ENCODE measurements at places on chromosomes 7 and 10. TPM values are rescaled to one million over a fixed set of nuclear protein-coding genes. Genes with fewer than 3 reads are reported as not detected.

DNA sequence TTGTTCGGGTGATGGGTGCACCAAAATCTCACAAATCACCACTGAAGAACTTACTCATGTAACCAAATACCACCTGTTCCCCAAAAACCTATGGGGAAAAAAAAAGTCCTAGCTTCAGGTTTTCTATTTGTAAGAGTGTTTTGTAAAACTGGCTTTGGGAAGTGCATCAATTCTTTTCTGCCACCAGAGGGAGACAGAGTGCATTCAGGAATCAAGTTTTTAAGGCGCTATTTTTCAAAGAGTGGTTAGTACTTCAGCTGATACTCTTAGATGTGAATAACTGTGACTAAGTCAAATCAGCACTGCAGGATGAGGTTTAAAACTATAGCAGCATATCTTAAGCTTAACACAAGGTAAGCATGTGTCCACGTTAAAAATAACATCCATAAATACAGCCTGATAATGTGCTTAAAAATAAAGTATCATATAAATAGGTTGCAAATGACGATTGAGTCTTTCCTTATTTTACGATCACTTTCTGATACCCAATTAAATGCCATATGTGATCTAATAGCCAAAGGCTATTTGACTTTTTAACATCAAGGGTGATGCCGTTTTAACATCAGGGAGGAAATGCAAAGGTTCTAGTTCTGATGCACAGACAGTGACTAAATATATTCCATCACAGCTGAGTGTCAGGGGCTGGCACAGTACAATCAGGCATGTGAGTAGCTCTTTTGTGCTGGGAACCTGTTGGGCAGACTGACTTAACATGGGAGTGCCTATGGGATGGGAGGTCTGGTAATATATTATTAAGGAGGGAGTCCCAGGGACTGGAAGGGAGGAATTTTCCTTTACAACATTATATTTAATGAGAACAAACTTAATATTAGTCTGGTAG, 10.6 kb upstream of the LYZL2 start:
- H3K27me3 ChIP-seq = peaks cover 8% of the 10 kb centered on the region
- no peaks in the 10 kb centered on the region for H3K36me3 ChIP-seq
- H3K27ac ChIP-seq = no peak overlapping the region

GRCh38 chr10:21293518-21294356, 231.7 kb downstream of the SKIDA1 start:
- no peak overlapping the region for H3K27ac ChIP-seq
- H3K4me3 ChIP-seq = no peak overlapping the region
- DNase-seq = no peak

- no peaks in the 10 kb centered on the region for H3K36me3 ChIP-seq
- no peak overlapping the region for H3K4me3 ChIP-seq
- no peak overlapping the region for H3K27ac ChIP-seq
- H3K27me3 ChIP-seq = no peaks in the 10 kb centered on the region
Measured at GRCh38 chr10:129344731-129345355, 122.2 kb upstream of the MGMT start.

DNA sequence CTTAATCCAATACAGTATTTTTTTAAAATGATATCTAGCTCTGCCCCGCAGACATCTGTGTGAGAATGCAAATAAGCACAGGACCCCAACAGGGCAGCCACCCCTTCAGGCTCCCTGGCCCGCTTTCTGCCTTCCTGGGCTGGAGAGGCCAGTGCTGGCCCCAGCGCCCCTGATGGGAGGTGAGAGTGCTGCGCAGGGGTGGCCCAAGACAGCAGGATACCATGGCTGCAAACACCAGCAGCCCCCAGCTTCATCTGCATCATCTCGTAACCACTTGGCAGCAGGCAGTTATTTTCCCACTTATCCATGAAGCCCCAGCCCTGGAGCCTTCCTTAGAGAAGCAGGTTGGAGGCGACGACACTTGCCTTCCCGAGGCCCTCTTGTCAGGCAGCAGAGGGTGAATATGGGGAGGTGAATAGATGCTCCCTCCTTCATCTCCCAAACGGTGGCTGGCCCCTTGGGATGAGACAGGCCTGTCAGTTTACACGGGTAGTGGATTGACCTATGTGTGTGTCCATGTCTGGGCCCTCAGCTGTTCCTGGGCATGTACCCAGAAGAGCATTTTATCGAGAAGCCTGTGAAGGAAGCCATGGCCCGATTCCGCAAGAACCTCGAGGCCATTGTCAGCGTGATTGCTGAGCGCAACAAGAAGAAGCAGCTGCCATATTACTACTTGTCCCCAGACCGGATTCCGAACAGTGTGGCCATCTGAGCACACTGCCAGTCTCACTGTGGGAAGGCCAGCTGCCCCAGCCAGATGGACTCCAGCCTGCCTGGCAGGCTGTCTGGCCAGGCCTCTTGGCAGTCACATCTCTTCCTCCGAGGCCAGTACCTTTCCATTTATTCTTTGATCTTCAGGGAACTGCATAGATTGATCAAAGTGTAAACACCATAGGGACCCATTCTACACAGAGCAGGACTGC, 71.2 kb downstream of the ALOX5 start:
- DNase-seq = no peak
- no peak overlapping the region for H3K27ac ChIP-seq
- no peaks in the 10 kb centered on the region for H3K4me1 ChIP-seq
- H3K27me3 ChIP-seq = no peaks in the 10 kb centered on the region

GRCh38 chr10:57955076-57955475, 312.6 kb downstream of the IPMK start:
- H3K4me1 ChIP-seq = no peaks in the 10 kb centered on the region
- H3K27ac ChIP-seq = no peak overlapping the region
- H3K27me3 ChIP-seq = no peaks in the 10 kb centered on the region
- H3K4me3 ChIP-seq = no peak overlapping the region
- DNase-seq = no peak

- no peaks in the 10 kb centered on the region for H3K36me3 ChIP-seq
- no peak overlapping the region for H3K27ac ChIP-seq
- no peak overlapping the region for H3K4me3 ChIP-seq
- no peaks in the 10 kb centered on the region for H3K27me3 ChIP-seq
- H3K4me1 ChIP-seq = no peaks in the 10 kb centered on the region
Measured at GRCh38 chr7:32399311-32399710, 90.9 kb downstream of the LSM5 start.

- no peaks in the 10 kb centered on the region for H3K4me1 ChIP-seq
- no peak overlapping the region for H3K4me3 ChIP-seq
- H3K27ac ChIP-seq = no peak overlapping the region
- H3K27me3 ChIP-seq = no peaks in the 10 kb centered on the region
- no peaks in the 10 kb centered on the region for H3K36me3 ChIP-seq
Measured at GRCh38 chr7:133355325-133355708, 102.4 kb downstream of the EXOC4 start.

- no peaks in the 10 kb centered on the region for H3K36me3 ChIP-seq
- no peak for DNase-seq
- no peak overlapping the region for H3K4me3 ChIP-seq
- peaks cover 21% of the 10 kb centered on the region for H3K27me3 ChIP-seq
Measured at GRCh38 chr10:62811159-62811875, 4.8 kb downstream of the EGR2 start.

DNA sequence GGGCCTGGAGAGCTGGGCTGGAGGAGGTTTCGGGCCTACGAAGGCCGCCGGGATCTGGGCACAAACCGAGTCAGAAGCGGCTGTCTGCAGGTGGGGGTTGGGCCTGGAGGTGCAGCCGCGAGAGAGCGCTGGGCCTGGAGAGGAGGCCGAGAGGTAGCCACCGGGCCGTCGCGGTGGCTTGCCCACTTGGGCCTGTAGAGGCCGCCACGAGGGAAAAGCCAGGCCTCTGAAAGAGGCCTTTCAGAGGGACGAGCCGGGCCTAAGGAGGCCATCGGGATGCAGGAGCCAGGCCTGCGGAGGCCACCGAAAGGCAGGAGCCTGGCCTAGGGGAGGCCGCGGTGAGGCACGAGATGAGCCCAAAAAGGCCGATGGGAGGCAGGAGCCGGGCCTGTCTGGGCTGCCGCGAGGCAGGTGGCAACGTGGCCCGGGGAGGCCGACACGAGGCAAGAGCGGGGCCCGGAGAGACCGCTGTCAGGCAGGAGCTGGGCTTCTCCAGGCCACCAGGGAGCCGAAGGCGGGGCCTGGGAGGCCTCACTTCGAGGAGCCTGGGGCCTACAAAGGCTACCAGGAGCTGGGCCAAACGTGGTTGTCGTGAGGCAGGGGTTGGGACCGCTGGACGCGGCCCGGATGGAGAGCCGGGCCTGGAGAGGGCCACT, 25.6 kb downstream of the MDH2 start:
- H3K27me3 ChIP-seq = no peaks in the 10 kb centered on the region
- H3K27ac ChIP-seq = no peak overlapping the region
- DNase-seq = no peak
- peaks cover 10% of the 10 kb centered on the region for H3K4me1 ChIP-seq
- H3K36me3 ChIP-seq = no peaks in the 10 kb centered on the region

DNA sequence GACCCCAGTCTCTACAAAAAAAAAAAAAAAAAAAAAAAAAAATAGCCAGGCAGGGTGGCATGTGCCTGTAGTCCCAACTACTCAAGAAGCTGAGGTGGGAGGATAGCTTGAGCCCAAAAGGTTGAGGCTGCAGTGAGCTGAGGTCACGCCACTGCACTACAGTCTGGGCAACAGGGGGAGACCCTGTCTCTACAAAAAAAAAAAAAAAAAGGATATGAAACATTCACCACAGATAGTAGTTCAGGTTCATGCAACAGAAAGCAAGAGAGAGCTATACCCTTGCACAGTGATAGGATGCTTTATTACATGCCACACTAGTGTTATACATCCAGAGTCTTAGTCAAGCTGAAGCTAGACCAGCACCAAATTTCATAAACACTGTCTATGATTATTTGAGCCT, 148.4 kb upstream of the KAT6B start:
- no peak for DNase-seq
- H3K27me3 ChIP-seq = no peaks in the 10 kb centered on the region
- peaks cover 12% of the 10 kb centered on the region for H3K4me1 ChIP-seq
- H3K27ac ChIP-seq = no peak overlapping the region
- no peaks in the 10 kb centered on the region for H3K36me3 ChIP-seq
- H3K4me3 ChIP-seq = no peak overlapping the region

DNA sequence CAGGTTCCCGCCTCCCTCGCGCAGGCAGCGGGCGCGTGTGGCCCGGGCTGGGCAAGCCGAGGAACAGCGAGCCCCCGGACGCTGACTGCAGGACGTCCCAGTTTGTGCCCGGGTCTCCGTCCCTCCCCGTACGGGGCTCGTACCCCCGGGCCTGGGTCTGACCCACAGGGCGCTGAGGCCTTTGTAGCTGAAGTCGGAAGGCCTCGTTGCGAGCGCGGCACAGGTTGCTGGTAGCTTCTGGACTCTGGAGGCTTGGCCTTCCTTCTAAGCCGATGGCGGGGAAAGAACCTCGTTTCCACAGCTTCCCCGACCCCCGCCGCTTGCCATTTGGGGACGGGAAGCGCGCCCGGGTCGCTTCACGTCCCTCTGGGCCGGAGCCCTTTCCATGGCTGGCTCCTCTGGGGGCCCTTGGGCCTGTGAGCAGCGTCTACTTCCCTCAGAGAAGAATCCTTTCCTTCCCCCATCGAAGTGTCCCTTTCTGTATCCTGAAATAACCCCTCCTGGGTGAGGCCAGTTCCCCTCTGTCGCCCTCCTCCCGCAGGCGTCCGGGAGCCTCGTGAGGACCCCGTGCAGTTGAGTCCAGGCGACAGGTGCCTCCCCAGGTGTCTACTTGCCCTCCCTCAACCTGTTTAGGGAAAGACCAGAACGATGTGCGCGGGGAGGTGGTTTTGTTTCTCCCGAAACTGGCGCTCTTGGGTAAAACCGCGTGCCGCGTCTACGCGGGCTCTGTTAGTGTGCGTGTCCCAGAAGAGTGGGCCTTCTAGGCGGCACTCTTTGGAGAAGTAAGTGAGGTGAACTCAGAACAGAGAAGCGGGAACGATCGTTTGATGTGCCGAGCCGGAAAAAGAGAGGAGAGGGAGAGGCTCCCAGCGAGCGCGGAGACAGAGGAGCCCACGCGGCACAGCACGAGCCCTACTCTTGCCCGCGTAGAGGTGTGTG, 9.3 kb downstream of the EVX1 start:
- no peak overlapping the region for H3K27ac ChIP-seq
- H3K27me3 ChIP-seq = peaks cover 79% of the 10 kb centered on the region
- no peak for DNase-seq
- H3K36me3 ChIP-seq = no peaks in the 10 kb centered on the region
- H3K4me3 ChIP-seq = no peak overlapping the region
- peaks cover 12% of the 10 kb centered on the region for H3K4me1 ChIP-seq

GRCh38 chr10:104309980-104310978, 28.0 kb downstream of the ITPRIP start:
- peaks cover 9% of the 10 kb centered on the region for H3K4me1 ChIP-seq
- no peaks in the 10 kb centered on the region for H3K27me3 ChIP-seq
- no peak overlapping the region for H3K4me3 ChIP-seq
- DNase-seq = no peak
- peaks cover 19% of the 10 kb centered on the region for H3K36me3 ChIP-seq

DNA sequence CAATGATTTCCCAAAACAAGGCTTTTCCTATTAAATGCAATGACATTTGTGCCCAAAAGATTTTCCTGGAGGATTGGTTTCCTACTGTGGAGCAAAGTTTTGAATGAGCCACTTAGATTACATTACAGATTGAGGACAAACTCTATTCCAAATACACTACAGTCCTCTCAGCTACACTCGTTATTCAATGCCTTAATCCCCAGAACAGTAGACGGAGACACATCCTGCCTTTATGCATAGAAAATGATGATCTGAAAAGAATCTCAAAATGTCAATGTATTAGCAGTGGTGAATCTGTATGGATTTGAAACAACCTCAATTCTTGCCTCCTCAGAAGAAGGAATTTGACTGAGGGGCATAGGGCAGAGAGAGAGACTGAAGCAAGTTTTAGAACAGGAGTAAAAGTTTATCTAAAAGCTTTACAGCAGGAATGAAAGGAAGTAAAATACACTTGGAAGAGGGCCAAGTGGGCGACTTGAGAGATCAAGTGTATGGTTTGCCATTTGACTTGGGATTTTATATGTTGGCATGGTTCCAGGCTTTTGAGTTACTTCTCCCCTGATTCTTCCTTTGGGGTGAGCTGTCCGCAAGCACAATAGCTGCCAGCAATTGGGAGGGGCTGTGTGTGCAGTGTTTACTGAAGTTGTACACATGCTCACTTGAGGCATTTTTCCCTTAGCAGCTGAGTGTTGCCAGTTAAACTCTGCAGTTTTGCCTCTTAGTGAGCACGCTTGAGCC, 891.9 kb upstream of the MBL2 start:
- DNase-seq = peak; percentile 65
- H3K4me3 ChIP-seq = no peak overlapping the region
- H3K27me3 ChIP-seq = no peaks in the 10 kb centered on the region
- no peaks in the 10 kb centered on the region for H3K36me3 ChIP-seq
- peak overlapping the region; percentile 23 for H3K27ac ChIP-seq

- H3K27me3 ChIP-seq = no peaks in the 10 kb centered on the region
- DNase-seq = peak; percentile 59
- no peaks in the 10 kb centered on the region for H3K36me3 ChIP-seq
- H3K27ac ChIP-seq = peak overlapping the region; percentile 59
- H3K4me3 ChIP-seq = no peak overlapping the region
- no peaks in the 10 kb centered on the region for H3K4me1 ChIP-seq
Measured at GRCh38 chr7:140501966-140502365, 22.7 kb upstream of the MKRN1 start.

GRCh38 chr10:3803927-3804741, 19.1 kb upstream of the KLF6 start:
- H3K27ac ChIP-seq = peak overlapping the region; percentile 90
- H3K36me3 ChIP-seq = no peaks in the 10 kb centered on the region
- no peak overlapping the region for H3K4me3 ChIP-seq
- H3K4me1 ChIP-seq = peaks cover 43% of the 10 kb centered on the region

Gene TDRD1
- 0.14 TPM for total RNA-seq

Gene BICC1
- total RNA-seq = 2.5 TPM

Gene KNDC1
- total RNA-seq = 1.2 TPM

Gene PPP1R3C
- 3.7 TPM for total RNA-seq

Measured in transverse colon (tissue), 4 donors.